Retina (tissue), 1 donor: ENCODE measurements at places on chromosomes 16 and 17.

- no peak for DNase-seq
Measured at GRCh38 chr16:87538160-87538559, 45.3 kb upstream of the ZCCHC14 start.

- no peak for DNase-seq
Measured at GRCh38 chr17:247767-248166, 66.3 kb upstream of the DOC2B start.

- no peak for DNase-seq
Measured at GRCh38 chr16:70713342-70713741, 27.5 kb upstream of the MTSS2 start.

- DNase-seq, result no peak
Measured at GRCh38 chr17:40541060-40541872, 24.0 kb downstream of the CCR7 start.
